ENCODE measurements at places on chromosomes 11 and 22. TPM values are rescaled to one million over a fixed set of nuclear protein-coding genes. Genes with fewer than 3 reads are reported as not detected.

GRCh38 chr11:129610125-129610524 is 205.5 kb upstream of the TMEM45B start:
- no peak for DNase-seq

LIF gene
- polyA plus RNA-seq = not detected

DNA sequence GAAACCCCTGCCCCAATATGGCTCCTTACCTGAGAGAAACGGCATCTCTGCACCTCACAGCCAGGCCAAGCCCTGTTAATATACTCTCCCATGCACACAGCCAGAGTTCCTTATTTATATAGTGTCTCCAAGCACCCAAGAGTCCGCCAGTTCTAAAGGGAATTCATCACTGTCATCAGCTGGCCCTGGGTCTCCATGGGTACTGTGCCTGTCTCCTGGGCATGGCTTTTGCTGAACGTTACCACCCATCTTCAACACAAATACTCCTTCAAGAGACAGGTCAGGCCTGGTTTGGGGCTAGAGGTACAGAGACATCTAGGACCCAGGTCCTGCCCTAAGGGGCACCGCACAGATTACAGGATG is 1.6 kb upstream of the ATG16L2 start:
- no peak for DNase-seq

THYN1 gene
- 109 TPM for polyA plus RNA-seq

DNA sequence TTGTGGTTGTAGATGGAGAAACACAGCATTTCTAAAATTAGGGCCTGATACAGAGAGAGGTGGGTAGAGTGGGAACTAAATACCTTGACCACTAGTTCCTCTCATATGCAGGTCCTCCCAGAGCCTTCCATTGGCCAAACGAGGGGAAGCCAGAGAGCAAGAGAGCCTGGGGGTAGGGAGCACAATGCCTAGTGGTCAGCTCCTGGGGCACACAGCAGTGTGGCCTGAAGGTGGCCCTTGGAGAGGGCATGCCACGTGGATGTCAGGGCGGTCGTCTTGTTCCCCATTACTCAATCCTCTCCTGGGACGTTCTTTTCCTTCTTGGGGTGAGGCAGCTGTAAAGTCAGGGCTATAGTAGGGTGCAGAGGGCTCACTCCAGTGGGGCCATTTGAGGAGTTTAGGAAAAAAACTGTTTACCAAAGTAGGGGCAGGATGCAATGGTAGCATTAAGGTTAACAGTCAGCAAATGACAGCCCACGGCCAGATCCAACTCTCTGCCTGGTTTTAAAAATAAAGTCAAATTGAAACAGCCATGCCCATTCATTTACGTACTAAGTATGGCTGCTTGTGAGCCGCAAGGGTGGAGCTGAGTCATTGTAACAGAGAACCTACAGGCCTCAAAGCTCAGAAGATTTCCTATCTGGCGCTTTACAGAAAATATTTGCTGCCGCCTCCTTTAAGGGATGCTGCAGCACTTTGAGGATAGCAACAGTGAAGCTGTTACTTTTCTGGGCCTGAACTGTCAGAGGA is 7.6 kb downstream of the MYO18B start:
- no peak for DNase-seq

DNA sequence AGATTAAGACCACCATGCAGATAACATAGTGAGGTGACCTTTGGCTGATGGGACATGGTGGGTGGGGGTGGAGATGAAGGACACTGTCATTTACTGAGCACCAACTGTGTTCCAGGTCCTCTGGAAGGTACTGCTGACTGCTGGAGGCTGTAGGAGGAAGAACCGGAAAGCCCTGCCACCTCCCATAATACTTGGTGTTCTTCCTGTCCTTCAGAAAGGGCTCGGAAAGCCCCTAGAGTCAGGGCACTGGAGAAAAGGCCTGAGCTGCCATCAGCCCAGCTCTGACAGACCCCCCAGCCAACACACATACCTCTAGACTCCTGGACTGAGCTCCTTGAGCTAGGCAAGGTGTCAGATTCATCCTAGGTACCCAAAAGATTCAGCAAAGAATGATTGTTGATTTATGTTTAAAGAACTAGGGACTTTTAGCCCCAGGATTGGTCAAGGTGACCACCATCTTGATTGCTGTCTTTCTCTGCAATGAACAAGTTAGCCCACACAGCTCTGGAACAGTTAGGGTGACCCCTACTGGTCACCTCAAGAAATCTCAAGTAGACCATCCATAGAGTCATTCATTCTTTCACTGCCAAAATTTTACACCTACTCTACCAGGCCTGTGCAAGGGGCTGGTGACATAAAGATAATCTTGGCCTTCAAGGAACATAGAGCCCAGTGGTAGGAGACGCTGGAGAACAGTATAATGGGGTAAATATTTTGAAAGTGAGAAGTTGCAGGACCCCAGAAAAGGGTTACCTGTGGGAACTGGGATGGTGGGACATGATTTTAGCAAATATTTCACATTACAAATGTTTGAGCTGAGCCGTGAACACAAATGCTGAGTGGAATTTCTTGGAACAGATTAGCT is 39.4 kb downstream of the IRAG1 start:
- peak; percentile 42 for DNase-seq
